ENCODE measurements at places on chromosomes 7 and 10. TPM values are rescaled to one million over a fixed set of nuclear protein-coding genes. Genes with fewer than 3 reads are reported as not detected.

The ZNF3 gene
- 30.8 TPM for total RNA-seq

GRCh38 chr7:112869111-112869774, 79.0 kb upstream of the TMEM168 start:
- no peak for DNase-seq

The TIMM23 gene
- 52.0 TPM for total RNA-seq

GRCh38 chr10:44978570-44979280, at the start of gene DEPP1:
TSS of gene DEPP1 (minus strand) at chr10:44978809. CDS start at chr10:44978030, 779 bp downstream.
- peak; percentile 98 for DNase-seq

GRCh38 chr7:137313201-137313600, 30.3 kb downstream of the PTN start:
- DNase-seq, result no peak

GRCh38 chr10:9921544-9921943, 1096.1 kb upstream of the CELF2 start:
- no peak for DNase-seq

DNA sequence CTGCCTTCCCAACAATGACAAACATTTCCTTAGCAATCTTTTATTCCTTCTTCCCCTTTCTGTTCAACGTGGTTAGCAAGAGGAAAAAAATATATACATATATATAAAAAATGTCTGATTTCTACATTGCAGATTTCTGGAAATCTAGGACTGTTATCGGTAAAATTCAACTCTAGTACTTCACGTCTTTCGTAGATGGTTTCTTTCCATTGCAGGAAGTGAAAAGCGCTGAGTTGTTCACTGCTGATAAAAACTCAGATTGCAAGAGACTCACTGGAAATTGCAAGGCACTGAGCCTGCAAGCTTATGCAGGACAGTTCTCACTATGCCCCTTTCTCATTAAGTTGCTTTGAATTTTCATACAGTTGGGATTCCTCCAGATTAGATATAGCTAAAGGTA, 23.9 kb downstream of the KIN start:
- no peak for DNase-seq

The SFMBT2 gene
- 15.3 TPM for total RNA-seq

DNA sequence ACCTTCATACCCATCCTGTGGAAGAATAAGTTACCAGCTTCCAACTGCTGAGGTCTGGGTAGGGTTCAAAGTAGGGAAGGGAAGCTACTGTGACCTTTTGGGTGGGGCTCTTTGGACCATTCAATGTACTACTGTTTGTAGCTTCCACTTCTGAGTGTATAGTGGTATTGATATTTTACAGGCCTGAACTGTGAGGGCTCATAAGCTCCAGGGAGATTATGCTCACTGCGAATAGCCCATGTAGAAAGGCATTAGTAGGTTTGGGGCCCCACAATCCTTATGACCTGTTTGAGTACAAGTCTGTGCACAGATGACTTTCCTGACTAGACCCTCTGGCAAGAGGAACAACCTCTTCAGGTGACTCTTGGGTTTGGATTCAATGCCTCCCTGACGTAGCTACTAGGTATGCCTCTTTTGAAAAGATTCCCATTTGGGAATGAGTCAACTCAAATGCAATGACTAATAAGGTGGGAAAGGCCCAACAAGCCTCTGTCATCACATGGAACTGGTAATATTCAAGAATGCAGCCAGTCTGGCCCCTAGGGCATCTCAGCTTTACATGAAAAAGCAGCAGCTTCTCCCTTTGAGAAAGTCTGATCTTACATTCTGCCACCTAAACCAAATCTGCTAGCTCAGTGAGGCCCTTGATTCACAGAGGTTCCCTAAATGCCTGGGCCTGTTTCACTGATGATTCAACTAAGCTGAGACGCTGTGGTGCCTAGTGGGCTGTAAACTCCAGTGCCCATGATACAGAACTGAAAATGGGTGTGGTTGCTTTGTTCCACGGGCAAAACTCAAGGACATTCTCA, 79.8 kb downstream of the ABI1 start:
- DNase-seq, result no peak

The ZFAND2A gene
- total RNA-seq, result 21.9 TPM

The RHOBTB1 gene
- total RNA-seq, result 14.6 TPM

The EBLN1 gene
- not detected for total RNA-seq
